ENCODE measurements at places on chromosomes 11 and 22.

- no peak for DNase-seq
Observed at GRCh38 chr22:26086359-26086758, 82.9 kb upstream of the SEZ6L start.

- no peak for DNase-seq
Observed at GRCh38 chr22:45503050-45503815, 550 bp downstream of the FBLN1 start.

GRCh38 chr22:26565181-26565580 lies 24.8 kb downstream of the TPST2 start:
- no peak for DNase-seq

DNA sequence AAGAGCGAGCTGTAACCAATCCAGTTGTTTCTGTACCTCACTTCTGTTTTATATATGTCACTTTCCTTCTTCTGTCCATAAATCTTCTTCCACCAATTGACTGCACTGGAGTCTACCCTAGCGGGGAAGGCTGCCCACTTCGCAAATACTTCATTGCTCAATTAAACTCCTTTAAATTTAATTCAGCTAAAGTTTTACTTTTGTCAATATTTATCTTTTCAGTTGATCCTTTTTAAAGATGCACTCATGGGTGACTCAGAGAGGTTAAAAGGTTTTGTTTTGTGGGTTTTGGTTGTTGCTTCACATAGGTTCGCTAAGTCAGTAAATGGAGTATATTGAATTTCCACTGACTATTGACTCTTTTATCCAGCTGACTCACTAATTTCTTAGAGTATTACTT lies 597.2 kb downstream of the DLG2 start:
- peak; percentile 3 for DNase-seq

GRCh38 chr11:695288-695537 lies 191 bp upstream of the DEAF1 start:
- DNase-seq: no peak

GRCh38 chr22:23060612-23061400 lies 9.5 kb upstream of the GNAZ start:
- no peak for DNase-seq

DNA sequence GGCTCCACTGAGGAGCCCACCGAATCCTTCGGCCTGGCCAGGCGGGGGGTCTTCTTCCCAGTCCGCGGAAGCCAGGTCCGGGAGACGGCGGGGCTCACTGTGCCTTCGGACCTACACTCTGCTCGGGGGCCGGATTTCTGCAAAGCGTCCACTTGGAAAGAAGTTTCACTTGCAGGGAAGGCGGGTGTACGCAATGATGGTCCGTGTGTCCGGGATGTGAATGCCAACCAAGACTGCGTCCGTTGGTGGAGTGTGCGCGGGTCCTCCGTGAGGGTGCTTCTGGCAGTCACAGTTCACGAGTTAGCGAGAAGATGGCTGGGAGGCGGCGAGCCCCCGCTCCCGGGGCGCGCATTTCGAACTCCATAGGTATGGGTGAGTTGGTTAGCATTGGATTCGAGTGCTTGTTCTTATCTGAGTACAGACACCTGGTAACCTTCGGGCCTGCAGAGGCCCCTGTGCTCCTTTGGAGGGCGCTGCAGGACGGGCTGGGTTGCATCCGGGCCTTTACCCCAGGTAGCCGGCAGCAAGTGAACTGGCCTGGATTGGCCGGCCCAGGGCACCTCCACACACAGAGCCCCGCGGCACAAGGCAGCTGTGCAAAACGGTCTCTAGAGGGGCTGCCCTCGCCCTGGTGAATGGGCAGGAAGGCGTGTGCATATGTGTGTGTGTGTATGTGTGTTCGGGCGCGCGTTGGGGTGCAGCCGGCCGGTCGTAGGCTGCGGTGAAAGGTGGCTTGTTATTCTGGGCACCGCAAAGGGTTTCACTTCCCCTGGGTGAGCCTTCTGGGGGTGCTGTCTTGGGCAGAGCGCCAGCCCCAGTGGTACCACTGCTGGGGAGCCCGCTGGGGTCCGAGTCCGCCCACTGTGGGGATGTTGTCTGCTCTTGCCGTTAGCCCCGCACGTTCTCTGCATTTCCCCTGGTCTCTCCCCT lies 13.3 kb upstream of the CYP2R1 start:
- no peak for DNase-seq

DNA sequence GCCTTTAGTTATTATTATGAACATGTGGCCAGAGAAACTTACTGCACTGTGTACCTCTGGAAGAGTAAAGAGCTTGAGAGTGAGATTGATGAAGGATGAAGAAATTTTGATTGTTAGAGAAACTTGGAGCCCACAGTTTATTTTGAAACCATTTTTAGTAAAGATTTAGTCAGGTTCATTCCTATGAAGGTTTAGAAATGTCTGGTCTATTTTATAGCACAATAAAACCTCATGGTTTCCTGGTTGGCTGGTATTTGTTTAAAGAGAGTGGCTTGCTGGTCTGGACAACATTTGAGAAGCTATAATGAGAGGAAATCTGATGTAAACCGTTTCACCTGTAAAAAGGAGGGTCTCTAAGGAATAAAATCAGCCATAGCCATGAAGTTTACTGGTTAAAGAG lies 8.8 kb upstream of the PDE3B start:
- no peak for DNase-seq

DNA sequence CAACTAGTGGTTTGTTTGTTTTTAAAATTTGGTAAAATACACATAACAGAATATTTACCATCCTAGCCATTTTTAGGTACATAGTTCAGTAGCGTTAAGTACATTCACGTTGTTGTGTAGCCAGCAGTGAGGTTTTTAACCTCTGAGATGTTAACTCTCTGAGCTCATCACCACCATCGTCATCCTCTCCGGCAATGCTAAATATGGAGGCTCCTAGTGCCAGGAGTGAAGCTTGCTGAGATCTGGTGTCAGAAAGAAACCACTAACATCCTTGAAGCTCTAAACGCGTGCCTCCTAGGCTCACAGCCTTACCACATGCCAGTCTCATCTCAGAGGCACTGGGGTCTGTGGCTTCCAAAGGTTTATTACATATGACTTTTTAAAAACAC lies 330.2 kb upstream of the B3GAT1 start:
- DNase-seq: no peak

DNA sequence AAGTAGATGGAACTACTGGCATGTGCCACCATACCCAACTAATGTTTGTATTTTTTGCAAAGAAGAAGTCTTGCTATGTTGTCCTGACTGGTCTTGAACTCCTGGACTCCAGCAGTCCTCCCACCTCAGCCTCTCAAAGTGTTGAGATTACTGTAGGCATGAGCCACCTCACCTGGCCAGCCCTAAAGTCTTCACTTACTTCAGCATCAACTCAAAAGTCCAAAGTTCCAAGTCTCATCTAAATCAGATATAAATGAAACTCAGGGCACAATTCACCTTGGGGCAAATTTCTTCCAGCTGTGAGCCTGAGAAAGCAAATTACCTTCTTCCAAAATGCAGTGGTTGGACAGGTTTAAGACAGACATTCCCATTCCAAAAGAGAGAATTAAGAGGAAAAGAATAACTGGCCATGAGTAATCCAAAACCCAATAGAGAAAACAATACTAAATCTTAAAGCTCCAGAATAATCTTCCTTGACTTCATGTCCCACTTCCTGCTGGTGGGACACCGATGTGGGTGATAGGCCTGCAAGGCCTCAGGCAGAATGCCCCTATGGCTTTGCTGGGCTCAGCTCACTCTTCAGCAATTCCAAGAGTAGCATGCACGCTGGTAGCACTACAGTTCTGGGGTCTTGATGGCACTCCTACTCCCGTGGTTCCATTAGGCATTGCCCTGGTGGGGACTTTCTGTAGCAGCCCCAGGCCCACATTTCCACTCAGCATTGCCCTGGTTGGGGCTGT lies 50.3 kb downstream of the TUG1 start:
- DNase-seq: no peak

DNA sequence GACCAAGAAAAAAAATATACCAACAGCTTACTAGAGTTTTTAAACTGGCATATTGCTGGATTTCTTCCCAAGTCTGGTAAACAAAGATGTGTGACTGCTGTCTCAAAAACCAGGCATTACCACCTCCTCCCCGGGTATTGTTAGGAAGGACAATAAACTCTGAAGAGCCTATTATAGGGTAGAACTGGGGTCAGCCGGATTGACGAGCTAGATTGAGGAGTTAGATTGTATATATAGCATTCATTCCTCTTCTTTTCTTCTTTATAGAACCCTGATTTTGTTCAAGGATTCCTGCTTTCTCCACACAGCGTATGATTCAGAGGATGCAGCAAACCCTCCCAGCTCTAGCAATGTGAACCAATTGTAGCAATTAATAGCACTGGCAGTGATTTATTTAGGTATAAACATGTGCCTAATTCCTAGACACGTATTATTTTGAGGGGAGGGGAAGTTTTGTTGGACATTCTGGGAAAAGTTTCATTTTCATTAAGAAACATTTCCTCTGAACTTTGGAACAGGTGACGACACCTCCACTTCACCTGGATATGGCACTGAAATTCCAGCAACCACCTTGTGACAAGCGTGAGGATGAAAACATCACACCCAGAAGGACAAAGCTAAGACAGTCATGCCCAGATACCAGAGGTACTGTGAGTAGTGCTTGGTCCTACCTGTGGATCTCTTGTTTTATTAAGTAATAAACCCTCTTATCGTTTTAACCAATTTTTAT lies 679.4 kb upstream of the KIRREL3 start:
- DNase-seq: no peak

- no peak for DNase-seq
Observed at GRCh38 chr11:16047073-16047472, 309.3 kb downstream of the SOX6 start.
